ENCODE measurements at places on chromosomes 6 and 20.
A peak's percentile ranks its signal among the peaks of the same experiment; 100 is the strongest.

DNA sequence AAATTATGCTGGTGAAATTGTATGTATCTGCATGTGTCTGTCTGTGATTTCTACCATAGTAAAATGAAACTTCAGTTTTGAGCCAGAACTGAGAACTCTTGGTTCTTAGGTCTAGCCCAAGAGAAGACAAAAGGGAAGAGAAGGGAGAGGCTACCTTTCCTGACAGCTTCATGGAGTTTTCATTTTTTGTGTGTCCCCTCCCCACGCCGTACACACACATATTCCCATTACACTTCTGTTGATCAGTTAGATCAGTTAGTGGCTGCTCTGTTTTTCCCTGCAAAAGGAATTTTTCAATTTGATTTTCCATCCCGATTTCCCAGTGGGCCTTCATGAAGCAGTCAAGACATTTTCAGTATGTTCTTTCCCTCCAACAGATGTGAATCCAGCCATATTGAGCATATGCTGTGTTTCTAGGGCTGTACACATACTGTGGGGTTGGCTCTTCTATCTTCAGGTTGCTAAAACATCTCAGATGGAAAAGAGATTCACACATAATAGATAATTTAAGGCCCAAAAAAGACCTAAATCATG, 52.5 kb downstream of the HIVEP1 start:
- no peak for DNase-seq

DNA sequence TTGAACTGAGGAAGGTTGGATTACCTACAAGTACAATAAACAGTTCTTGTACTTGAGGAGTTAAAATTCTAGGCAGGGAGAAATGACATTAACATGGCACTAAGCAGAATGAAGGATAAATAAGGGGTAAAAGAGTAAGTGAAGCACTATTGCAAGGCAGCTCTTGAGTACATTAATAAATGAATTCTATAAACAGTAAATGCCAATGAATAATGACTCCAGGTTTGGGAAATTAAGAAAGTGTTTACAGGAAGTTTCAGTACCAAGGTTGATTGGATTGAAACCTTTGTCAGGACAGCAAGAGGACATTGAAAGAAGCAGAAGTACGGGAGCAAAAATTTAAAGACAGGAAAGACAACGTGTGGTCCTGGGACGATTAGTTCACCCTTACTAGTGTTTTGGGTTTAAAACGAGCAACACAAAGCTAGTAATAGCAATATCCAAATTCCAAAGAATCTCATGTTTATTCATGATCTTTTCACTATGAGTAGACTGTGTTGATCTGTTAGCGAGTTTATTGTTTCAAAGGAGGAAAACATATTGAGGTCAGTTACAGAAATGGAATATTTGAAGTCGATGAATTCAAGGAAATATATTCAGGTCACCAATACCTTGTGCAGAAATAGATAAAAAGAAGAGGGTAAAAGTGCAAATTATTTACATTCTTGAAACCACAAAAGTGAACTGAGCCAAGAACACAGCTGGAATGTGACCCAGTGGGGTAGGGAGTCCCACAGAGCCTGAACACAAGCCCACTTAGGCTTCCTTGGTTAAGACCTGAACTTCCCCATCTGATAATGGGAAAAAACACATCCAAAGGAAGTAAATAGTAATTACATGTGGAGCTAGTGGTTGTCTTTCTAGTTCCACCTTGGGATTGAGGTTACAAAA, 80.8 kb downstream of the MKKS start:
- no peak for DNase-seq

DNA sequence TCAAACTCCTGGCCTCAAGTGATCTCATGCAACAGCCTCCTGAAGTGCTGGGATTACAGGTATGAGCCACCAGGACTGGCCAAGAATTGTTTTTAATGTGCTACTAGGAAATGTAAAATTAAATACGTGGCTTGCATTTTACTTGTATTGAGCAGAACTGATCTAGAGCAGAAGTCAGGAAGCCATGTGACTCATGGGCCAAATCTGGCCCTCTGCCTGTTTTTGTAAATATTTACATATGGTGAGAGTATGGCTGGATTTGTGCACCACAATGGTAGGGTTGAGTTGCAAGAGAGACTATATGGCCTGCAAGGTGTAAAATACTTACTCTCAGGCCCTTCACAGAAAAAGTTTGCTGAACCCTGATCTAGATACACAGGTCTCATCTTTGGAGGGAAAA, 75.8 kb downstream of the LAMP5 start:
- DNase-seq = no peak

- DNase-seq = no peak
Measured at GRCh38 chr6:29593199-29593855, 8.4 kb downstream of the OR2H2 start.

DNA sequence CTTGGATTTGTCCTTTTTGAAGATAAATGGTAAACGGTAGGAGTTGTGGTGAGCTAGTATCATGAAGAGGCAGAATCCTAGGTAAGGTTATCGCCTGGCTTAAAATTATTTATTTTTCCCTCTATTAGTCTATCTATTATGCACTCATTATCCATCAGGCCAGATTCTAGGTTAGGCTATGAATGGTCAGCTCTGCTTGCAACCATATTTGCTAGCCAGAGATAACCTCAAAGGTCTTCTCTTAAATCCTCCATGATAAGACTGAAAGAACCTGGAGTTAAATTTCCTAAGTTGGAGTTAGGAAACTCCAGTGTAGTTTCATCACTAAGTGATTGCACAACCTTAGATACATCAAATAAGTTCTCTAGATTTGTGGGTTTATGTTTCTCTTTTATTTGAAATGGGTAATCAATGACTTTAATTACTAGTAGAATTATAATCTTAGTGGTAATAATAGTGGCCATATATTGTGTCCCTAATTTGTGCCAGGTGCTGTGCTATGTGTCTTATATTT, 302.1 kb upstream of the RUNX2 start:
- no peak for DNase-seq

- DNase-seq = no peak
Measured at GRCh38 chr6:89961481-89961880, 67.2 kb downstream of the GJA10 start.

DNA sequence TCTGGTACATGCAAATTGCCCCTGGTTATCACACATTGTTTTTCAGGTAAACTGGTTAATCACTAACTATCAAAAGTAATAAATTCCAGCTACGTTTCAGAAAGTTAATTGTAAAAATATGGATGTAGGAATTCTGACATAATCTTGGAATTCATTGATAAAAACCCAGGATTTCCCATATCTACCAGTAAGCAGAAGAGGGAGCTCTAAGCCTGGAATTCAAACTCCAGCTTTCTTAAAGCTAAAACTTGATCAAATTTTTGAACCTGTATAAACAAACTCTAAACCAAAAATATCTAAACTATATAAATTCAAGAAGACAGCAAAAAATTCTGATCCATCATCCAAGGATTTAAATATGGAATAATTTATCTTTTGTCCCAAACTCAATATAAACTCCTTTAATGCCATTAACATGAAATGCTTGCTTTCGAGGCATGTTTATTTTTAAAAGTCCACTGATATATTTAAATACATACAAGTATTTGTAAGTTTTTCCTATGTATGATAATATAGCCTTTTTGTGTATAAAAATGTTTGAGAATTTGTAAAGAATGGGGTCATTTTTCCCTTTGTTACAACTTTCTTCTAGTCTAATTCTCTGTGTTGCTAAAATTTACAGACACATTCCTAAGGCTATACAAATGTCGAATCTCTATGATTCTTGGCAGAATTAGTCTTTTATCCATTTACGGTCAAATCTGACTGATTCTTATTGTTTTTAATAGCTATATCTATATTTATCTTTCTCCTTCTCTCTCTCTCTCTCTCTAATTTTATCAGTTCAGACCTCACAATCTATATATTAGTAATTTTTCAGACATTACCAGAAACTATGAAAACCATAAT, 91.4 kb upstream of the RNF217 start:
- no peak for DNase-seq

GRCh38 chr6:126170978-126171382, 168.9 kb upstream of the CENPW start:
- DNase-seq = no peak

DNA sequence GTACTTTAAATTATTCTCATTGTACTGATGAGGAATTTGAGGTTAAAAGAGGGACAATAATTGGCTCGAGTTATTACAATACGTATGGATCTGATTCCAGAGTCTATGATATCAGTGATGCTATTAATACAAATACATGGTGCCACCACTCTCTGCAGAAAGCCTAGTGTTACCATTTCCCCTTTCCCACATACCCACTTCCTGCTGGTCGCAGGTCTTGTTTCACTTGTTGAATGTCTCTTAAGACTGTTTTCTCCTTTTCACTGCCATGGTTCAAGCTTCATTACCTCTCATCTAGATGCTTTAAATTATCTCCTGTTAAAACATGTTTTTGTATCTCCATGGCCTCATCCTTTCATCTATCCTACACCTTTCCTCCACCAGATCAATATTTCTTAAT, 62.0 kb downstream of the FHL5 start:
- no peak for DNase-seq

GRCh38 chr6:109978174-109979032, at the start of gene GPR6:
Gene GPR6, plus strand, starts transcription at chr6:109978311. Its CDS starts 802 bp downstream, at chr6:109979113.
- peak; percentile 27 for DNase-seq

DNA sequence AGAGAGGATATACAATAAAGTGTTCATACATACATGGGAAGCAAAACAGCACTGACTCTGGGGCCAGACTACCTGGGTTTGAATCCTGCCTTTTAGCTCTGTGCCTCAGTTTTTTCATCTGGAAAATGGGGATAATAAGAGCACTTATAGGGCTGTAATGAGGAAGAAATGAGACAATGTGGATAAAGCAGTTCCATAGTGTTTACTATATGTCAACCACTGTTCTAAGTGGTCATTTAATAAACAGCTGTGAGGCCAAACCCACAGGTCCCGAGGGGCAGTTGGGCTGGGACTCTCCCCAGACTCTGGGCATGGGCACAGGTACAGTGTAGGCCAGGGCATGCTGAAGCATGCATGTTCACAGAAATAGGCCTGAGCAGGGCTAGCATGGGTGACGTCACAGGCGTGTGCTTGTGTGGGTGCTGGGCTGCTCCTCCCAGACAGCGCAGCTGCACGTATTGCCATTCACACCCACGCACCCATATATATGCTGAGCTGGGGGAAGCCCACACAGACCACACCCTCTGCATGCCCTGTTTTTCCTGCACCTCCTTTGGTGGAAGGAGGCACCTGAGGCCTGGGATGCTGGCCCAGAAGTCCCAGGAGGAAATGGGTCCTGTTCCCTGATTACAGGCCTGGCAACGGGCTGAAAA, 3.5 kb upstream of the PLCG1 start:
- DNase-seq = no peak

DNA sequence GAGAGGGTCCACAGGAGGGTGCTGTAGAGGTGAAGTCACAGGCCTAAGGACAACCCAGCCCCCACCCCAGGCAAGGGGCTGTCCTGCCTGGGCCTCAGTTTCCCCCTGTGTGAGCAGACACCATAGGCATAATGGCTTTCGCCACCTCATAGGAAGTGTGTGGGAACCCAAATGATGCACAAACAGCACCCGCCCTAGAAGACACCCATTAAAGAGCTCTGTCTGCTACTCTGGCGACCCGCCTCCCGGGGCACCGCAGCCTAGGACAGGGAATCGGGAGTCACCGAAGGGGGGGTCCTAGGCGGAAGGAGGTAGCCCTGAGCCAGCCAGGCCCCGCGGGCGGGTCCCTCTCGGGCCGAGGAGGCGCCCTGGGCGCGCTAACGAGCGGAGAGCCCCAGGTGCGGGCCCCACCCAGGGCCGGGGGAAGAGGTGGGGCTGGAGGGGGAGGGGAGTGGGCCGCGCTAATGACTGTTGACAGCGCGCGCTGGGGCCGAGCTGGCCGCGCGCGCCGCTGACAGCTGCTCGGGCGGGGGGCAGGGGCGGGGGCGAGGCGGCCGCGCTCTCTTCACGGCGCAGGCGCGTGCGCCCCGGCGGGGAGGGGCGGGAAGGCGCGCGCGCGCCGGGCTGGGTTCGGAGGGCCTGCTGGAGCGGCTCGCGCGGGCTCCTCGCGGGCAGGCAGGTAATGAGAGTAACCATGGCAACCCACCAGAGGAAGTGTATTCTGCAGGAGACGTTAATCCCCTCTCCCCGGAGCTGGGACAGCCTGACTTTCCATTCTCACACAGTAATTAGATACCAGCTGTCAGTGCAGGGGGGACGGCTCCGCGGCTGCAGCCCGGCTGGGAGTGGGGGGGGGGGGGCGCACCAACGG, 48.9 kb downstream of the NOL4L start:
- peak; percentile 41 for DNase-seq

- DNase-seq = no peak
Measured at GRCh38 chr20:11755071-11755841, 162.4 kb upstream of the BTBD3 start.

DNA sequence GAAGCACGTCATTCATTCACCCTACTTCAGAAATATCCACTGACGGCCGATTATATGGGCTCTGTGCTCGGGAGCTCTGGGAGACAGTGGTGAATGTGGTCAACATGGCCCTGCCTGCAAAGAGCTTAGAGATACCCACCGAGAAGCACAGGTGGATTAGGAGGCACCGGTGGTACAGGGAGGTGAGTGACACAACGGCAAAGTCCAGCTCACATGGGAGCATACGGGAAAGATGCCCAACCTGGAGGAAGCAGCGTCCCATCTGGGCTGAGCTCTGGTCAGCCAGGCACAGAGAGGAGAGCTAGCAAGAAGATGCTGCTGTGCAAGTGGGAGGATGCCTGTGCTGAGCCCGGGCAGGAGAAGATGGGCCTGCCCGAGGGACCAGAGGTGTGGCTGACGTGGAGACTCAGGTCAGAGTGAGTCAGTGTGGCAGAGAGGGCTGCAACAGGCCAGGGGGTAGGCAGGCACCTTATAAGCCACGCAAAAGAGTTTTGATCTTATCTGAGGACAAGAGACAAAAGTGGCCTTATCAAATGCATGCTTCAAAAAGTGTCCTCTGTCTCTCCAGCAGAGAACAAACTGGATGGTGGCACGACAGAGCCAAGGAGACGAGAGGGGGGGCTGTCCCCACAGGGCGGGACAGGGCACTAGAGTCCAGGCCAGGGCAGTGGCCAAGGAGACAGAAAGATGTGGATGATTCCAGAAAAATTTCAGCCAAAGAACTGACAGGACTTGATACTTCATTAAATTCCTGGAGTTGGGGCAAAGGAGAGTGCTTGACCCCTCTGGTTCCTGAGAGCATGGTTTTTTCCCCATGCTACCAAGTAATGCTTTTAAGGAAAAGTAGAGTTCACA, 214.6 kb upstream of the SNX9 start:
- no peak for DNase-seq

DNA sequence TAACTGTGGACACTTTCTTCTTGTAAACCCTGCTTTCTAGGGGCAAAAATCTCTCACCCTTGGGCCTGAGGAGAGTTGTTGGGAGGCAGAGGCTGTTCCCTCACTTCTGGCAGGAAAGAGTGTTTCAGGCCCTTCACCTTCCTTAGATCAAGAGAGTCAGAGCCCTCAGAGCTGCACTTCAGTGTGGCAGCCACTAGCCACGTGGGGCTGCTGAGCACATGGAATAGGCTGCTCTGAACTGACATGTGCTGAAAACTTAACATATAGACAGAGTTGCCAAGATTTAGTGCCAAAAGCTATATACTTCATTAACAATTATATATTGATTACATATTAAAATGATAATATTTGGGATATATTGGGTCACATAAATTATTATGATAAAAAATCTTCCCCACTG, 4.4 kb upstream of the LMBRD1 start:
- DNase-seq = no peak

Data from stimulated activated CD8-positive, alpha-beta memory T cell treated with anti-CD3 and anti-CD28 coated beads, Interleukin-4, amount 100 ng/mL, for 24 hours (primary cell).